ENCODE measurements at places on chromosomes 4 and X.

DNA sequence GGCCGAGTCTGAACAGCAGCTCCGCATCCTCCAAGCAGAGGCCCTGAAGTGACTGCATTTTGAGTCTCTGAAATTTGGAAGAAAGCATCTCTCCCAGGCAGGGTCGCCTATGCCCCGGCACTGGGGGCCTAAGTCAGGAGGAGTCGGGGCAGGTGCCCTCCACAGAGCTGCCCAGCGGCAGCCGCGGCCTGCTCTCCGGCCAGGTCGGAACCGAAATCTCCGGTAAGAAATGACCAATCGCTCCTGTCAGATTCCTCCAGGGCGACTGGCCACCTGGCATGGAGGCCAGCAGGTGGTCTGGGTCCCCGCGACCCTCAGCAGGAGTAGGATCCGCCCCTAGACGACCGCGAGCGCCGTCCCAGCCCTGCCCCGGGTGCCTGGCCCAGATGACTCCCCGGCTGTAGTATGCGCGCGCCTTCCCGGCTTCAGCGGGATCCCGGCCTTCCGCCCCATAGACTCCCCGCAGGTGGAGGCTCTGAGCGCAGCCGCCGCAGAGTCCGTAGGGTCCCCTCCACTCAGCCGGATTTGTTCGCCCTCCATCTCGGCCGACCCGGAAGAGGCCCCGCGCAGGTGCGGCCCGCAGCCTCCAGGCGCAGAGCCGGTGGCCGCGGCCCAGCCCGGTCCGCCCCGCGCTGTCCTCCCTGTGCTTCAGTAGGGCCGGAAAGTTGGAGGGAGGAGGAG lies 1.5 kb downstream of the NKX1-1 start:
- DNase-seq, result no peak

GRCh38 chr4:56128213-56128612 lies 179.5 kb downstream of the CEP135 start:
- peak; percentile 17 for DNase-seq

DNA sequence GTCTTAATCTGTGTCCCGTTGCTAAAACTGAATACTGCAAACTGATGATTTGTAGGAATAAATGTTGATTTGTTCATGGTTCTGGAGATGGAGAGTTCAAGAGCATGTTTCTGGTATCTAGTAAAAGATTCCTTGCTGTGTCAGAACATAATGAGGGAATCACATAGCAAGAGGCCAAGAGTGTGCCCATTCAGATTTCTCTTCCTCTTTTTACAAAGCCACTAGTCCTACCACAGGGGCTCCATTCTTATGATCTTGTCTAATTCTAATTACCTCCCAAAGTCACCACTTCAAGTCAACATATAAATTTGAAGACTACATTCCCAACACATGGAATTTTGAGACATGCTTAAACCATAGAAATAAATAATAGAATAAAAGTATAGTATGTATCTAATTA lies 608.8 kb upstream of the EPHA5 start:
- DNase-seq, result no peak

DNA sequence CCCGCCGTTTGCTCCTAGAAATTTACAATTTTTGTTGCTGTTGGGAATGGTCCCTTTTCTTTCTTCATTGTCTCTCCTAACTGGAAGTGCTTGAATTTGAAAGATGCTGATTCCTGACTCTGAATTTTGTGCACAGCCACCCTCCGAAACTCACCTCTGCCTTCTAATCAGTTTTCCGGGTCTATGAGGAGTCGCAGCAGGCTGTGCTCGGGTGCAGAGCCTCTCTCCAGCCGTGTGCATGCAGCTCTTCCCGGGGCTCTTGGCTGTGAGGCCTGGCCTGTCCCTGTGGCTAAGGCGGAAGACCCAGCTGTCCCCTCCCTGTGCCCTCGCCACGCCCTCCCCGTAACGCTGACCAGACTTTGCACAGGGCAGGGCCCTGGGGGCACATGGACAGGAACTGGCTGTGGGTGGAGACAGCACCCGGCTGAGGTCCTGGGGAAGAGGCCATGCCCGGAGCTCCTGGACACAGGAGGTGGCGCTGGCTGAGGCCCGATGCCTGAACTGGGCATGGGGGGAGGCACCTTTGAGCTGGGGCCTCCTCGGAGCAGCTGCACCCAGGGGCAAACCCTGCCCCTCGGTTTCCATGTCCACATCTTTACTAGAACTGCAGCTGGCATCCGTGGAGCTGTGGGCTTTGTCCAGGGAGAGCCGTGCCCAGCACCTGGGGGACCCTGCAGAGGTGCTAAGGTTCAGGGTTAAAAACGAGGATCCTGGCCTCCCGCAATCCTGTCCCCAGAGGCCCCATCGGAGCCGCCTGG lies 32.6 kb upstream of the SPON2 start:
- DNase-seq, result no peak

DNA sequence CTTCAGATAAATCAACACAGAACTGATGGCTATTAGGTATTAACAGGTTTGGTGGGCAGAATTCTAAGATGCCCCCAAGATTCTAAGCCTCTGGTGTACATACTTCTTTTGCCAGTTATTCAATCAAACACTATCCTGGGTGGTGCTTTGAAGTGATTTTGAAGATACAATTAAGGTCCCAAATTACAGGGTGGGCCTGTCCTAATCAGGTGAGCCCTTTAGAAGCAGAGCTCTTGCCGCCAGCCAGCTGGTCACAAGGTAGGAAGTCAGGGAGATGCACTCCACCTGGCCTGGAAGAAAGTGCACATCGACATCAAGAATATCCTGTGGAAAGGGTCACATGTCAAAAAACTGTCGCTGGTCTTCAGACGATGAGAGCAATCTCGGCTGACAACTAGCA lies 29.5 kb downstream of the ASB9 start:
- DNase-seq, result no peak

DNA sequence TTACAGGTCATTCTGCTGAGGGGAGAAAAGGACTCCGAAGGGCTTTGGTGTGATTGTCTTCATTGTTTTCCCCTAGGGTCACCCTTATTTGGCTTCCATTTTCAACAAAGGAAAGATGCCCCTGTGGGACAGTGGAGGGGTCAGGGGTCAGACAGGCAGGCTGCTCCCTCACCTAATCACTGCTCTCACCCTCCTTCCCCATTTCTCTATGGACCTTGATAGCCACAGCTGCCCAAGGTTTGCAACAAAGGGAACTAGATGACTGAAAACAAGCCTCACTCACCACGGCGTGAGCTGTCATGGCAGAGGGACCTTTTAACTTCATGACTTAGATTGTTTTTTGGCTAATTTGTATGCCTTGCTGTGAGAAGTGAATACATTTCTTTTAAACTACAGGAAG lies 40.7 kb downstream of the C4orf51 start:
- DNase-seq, result no peak

DNA sequence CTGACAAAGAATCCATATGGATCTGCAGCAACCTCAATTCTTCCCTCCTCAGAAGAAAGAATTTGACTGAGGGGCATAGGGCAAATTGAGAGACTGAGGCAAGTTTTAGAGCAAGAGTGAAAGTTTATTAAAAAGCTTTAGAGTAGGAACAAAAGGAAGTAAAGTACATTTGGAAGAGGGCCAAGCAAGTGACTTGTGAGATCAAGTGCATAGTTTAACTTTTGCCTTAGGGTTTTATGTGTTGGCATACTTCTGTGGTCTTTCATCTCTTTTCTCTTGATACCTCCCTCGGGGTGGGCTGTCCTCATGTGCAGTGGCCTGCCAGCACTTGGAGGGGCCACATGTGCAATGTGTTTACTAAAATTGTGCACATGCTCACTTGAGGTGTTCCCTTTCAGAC lies 98.0 kb upstream of the MAGEB16 start:
- DNase-seq, result no peak

- DNase-seq, result no peak
Observed at GRCh38 chrX:43753637-43754036, 97.5 kb downstream of the MAOA start.

GRCh38 chr4:56243107-56243506 lies 144.2 kb downstream of the AASDH start:
- DNase-seq, result no peak

GRCh38 chrX:13194291-13195103 lies 125.4 kb downstream of the ATXN3L start:
- peak; percentile 95 for DNase-seq

DNA sequence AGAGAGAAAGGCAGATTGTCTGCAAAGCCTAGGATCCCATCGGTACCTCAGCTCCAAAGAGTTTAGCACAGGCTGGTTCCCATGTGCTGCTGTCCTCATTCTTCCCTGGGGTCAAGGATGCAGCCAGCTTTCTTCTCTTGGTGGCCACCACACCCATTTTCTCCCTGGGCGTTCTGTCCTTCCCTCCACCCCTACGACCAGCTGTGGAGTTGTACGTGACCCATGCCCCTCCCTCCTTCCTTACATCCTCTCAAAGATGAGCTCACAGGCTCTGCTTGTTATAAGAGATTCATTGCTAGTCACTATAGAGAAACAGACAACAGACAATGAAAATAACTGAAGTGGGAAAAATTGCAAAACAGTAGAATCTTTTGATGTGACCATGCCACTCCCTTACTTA lies 74.0 kb upstream of the KLF3 start:
- no peak for DNase-seq

DNA sequence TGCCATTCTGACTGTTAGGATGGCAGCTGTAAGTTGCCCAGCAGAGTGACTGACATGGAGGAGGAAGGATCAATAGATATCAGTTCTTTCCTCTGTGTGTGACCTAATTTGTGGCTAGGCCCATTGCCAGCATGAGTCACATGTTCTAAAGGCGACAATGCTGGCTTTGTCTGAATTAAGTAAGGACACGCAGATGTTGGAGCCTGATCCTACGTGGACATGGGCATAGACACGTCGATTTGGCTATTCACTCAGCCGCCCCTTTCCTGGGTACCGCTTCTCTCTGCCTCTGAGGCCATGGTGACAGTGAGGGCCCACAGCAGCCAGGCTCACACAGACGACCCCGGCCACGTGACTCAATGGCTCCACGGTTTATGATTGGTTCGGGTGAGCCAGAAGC lies 16.3 kb downstream of the PROM1 start:
- DNase-seq, result no peak

- no peak for DNase-seq
Observed at GRCh38 chr4:187016101-187016500, 292.4 kb upstream of the FAT1 start.

GRCh38 chr4:21921526-21922180 lies 26.9 kb downstream of the KCNIP4 start:
- DNase-seq, result no peak

DNA sequence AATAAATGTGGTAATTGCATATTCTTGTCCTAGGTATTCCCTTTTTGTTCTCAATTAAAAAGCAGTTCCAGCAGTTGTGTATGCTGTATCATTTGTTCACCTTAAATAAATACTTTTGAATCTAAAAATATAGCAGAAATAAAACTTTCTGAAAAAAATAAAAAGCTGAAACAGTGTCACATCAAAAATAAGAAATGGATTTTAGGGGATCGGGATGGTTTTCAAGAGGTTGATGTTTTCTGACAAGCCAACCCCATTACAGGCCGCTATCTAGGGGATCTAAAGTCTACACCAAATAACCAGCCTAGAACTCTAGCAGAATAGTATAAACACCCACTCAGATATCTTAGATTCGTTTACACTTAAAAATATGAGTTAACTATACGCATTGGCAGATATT lies 95.4 kb upstream of the MAML3 start:
- peak; percentile 10 for DNase-seq

DNA sequence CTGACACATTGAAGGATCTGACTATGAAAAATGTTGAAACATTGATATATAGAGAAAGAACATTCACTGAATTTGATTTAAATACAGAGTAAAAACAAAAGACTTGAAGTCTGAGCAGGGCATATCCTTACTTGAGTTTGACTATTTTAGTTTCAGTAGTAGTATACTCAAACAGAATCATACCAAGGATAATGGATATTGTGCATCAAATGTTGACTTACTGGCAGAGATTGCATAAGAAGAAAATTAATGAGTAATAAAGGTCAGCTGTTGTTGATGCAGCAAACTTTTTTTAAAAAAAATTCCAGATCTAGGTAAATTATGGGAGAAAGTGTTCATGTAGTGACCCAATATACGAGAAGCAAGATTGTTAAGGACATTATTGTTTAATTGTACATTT lies 94.5 kb upstream of the APOOL start:
- no peak for DNase-seq

GRCh38 chrX:40448793-40449192 lies 132.0 kb upstream of the ATP6AP2 start:
- DNase-seq, result no peak

- DNase-seq, result peak; percentile 50
Observed at GRCh38 chr4:74768857-74769525, 25.3 kb downstream of the BTC start.

- no peak for DNase-seq
Observed at GRCh38 chr4:24999392-25000089, 31.2 kb downstream of the LGI2 start.

- DNase-seq, result no peak
Observed at GRCh38 chr4:146525754-146526153, 4.0 kb upstream of the SLC10A7 start.

- no peak for DNase-seq
Observed at GRCh38 chrX:100418556-100418955, 8.5 kb upstream of the PCDH19 start.

DNA sequence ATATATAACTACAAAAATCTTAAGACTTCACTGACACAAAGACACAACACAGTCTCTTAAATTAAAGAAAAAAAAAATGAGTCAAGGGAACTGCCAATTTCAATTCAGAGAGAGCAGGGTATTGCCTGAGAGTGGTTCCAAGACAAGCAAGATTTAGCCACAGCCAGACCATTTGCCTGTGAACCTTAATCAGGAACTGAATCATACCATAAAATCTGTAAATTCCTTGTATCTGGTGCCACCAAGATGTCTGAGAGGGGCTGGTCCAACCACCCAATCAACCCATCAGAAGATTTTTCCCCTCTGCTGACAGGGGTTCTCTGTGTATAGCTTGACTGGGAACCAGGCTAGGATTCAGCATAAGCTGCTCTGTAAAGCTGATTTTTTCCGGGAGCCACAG lies 159.2 kb downstream of the CPEB2 start:
- no peak for DNase-seq

- DNase-seq, result no peak
Observed at GRCh38 chr4:174882317-174882992, 35.7 kb upstream of the ADAM29 start.

- no peak for DNase-seq
Observed at GRCh38 chr4:77082886-77083608, 7.3 kb upstream of the CCNI start.

DNA sequence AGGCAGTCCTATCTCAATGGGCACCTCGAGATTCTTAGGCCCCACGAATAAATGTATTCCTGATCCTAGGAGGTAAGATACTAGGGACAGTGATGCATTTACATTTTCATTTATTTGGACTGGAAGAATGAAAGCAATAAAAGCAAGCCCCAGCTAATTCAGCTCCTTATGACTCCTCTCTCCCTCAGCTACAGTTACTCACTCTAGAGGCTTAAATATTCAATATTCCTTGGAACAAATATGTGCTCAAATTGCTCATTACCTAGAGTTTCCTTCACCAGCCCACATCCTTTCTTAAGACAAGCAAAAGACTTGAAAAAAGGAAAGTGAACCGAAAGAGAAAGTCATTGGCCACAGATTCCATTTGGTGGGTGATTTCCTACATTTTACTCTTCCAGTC lies 13.9 kb downstream of the PAGE2 start:
- DNase-seq, result no peak

DNA sequence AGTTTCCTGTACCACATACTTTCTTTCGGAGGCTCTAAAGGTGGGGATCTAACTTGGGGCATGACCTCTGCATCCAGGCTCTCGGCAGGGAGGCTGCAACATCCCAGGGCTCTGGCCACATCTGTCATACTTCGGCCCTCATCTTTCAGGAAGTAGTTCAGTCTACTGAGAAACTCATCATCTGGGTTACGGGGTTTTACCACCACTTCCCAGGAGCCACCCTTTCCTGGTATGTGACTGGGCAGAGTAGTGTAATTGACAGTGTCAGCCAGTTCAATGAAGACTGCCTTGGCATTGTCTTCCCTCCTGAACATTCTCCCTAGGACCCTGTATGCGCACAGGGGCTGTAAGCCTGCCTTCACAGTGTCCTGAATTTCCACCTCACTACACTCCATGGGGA lies 2.8 kb downstream of the PNMA5 start:
- no peak for DNase-seq
